ENCODE measurements at places on chromosomes 12 and 14. TPM values are rescaled to one million over a fixed set of nuclear protein-coding genes. Genes with fewer than 3 reads are reported as not detected.

GRCh38 chr12:14403711-14404196 is 38.3 kb downstream of the ATF7IP start:
- DNase-seq: peak; percentile 36

DNA sequence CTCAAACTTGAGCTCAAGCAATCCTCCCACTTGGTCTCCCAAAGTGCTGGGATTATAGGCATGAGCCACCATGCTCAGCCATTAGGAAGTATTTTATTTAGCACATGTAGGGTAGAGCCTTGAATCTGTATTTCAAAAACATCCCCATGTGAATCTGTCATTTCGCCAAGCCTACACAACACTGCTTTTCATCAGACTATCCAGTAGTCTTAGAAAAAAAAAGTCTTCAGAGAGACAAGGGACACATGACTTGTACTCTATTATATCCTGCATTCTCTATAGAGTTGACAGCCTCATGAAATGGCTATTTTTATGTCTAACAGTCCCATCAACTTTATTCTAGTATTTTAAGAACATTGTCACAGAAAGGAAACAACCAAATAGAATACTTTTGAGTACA is 35.4 kb downstream of the TM7SF3 start:
- no peak for DNase-seq

GRCh38 chr14:76257111-76257803 is 105.5 kb downstream of the GPATCH2L start:
- DNase-seq: peak; percentile 83

Gene SLC16A7
- total RNA-seq: 54.8 TPM

GRCh38 chr12:62299617-62300016 is 39.4 kb downstream of the USP15 start:
- no peak for DNase-seq

GRCh38 chr12:81668475-81668874 is 90.7 kb downstream of the PPFIA2 start:
- peak; percentile 23 for DNase-seq

DNA sequence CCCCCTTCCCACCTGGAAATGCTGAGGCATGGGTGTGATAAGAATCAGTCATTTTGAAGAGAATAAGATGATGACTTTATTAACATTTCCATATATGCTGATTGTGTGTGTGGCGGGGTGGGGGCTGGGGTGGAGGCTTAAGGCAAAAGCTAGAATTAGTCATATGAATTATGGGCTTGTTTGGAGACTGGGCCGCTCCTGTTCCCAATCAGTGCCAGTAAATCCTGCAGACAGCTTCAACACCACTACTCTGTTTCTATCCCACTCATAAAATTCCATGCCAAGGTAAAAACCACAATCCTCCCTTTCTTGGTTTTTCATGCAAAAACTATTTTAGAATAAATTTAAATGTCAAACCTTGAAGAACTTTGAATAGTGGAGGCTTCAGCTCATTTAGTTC is 29.9 kb upstream of the SLC38A2 start:
- peak; percentile 82 for DNase-seq

Gene ARHGEF25
- total RNA-seq: 20.6 TPM

DNA sequence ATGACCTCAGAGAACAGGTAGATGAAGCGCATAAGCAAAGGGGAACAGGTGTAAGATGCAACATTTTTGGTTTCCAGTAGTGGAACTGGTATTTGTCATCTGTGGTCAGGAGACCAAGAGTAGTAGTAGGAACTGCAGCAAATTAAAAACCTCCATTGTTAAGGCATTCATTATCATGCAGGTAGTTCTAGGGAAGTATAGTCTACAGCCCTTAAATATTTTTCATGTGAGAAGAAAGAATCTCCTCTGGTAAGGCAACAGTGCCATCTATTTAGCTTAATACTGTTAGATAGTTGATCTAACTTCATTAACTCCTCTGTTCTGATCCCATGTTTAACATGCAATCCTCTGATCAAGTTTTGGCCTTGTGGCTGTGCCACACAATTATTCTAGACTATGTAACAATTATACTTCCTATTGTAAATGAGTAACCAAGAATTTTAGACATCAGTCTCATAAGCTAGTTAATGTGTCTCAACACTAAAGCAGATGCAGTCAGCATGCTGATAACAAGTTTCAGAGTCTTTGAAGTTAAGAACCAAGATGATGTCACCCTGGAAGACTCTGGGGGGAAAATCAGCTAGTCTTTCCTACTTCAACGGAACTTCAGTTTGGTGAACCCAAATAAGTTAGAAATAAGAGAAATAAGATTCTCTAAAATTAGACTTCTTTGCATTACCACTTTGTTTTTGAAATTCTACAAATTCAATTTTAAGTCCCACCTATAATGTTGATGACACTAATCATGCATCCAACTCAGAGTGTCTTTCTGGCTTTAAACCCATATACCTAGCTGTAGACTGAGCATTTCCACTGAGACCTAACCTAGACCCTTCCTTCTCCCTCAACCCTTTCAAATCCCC is 70.9 kb downstream of the STXBP6 start:
- DNase-seq: no peak

DNA sequence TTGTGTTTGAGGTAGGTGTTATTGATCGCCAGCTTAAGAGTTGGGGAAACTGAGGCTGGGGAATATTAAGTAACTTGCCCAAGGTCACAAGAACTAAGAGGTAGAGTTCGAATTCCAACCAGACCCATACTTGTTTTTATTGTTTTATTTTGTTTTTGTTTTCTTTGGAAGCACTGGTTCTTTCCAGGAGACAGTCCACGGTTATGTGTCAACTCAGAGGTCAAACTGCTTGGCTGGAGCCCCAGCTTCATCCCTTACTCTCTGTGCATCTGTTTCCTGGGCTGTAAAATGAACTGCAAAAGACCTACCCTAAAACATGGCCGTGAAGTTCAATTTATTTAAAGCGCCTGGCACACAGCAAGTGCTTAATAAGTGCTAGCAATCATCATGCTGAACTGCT is 74.4 kb upstream of the MAP1LC3B2 start:
- DNase-seq: peak; percentile 55

- no peak for DNase-seq
These were observed 194.7 kb downstream of the BCL11B start for GRCh38 chr14:99077076-99077843.

Gene TRIM9
- total RNA-seq: 1.1 TPM

Gene DPF3
- 0.59 TPM for total RNA-seq

Gene TEX52
- total RNA-seq: not detected

- no peak for DNase-seq
These were observed 338.4 kb downstream of the RAD51B start for GRCh38 chr14:68157971-68158371.

GRCh38 chr14:63515240-63515639 is 27.9 kb downstream of the PPP2R5E start:
- DNase-seq: no peak

DNA sequence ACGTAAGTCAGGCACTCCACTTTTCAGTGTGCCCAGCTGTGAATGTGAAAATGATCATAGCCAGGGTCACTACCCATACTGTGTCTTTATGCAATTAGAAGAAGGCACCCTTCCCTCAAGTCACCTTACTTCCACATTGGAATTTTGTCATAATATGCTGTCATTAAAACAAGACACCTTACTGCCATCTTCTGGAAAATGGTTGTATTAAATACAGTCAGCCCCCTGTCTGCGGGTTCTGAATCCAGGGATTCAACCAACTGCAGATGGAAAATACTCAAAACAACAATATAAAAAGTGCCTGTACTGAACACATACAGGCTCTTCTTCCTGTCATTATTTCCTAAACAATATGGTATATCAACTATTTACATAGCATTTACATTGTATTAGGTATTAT is 70.2 kb upstream of the TBX5 start:
- DNase-seq: no peak

DNA sequence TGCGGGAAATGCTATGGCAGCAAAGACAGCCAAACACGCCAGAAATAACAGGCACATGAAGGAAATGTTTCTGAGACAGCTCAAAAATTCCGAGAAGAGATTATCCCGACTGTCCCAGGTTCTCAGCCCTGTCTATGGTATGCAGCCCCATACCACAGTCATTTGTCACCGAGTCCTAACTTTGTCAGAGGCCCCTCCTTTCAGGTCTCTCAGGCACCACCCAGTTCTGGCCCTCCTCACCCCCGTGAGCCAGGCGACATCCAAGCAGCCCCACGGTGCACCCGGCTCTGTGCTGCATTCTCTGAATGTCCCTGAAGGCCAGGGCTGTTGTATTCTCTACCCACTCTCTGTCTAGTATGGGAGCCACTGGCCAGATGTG is 24.0 kb downstream of the SSH1 start:
- peak; percentile 89 for DNase-seq

DNA sequence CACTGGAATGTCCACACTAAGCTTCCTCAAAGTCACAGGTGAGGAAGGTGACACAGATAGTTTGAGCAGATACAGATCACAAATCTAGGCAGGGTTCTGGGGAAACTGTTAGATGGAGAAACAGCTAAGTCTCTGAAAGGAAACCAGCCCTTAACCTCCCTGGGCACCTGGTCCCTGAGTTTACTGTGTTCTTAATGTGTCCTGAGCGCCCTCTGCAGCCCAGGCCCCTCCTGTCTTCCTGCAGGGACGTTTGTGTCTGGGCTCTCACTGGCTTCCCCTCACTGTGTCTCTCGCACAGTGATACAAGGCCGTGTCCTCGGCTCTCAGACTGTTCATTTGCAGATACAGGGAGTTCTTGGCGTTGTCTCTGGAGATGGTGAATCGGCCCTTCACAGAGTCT is 684.3 kb downstream of the TMEM121 start:
- no peak for DNase-seq

GRCh38 chr12:74820324-74820723 is 282.7 kb downstream of the ATXN7L3B start:
- no peak for DNase-seq

Gene WBP11
- total RNA-seq: 10.3 TPM

Gene LALBA
- total RNA-seq: not detected

DNA sequence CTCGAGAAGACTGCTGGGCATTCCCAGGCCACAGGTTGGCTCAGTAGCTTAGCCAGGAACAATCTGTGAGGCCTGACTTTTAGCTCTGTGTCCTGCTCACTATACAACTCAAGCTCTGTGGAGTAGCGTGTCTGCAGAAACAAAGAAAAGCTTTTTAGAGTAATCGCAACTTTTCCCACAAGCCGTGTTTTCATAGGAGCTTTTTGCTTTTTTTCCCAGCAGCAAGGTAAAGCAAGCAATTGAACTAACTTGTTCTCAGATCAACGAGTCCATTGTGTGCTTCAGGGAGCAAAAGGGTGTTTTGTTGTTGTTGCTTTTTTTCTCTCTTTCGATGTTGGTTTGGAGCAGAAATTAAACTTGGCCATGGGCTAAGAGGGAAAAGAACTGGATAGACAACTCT is 97.3 kb upstream of the BCL2L14 start:
- no peak for DNase-seq

Gene CIDEB
- 0.36 TPM for total RNA-seq

GRCh38 chr12:62256408-62257096 is 3.7 kb upstream of the USP15 start:
- no peak for DNase-seq

DNA sequence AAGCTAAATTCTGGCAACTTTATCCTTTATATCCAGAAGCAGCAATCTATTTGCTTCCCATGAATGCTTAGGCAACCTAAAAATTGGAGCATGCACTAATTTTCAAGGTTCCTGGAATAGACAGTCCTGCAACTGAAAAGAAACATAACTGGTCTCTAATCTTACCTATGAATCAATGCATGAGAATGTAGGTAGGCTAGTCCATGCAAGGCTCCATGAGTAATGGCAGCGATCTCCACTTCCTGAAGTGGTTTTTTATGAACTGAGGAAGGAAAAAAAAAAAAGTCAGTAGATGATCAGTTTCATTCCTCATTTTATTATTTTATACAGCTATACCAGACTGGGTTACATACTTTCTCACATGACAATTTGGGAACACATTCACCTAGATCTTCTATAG is 102.0 kb downstream of the PEBP1 start:
- DNase-seq: no peak
